ENCODE measurements at places on chromosomes 13 and 19. TPM values are rescaled to one million over a fixed set of nuclear protein-coding genes. Genes with fewer than 3 reads are reported as not detected.

CLDND2 gene
- total RNA-seq, result not detected

LGALS7B gene
- total RNA-seq, result not detected

OR7D2 gene
- total RNA-seq, result not detected

C1QTNF9B gene
- 0.56 TPM for total RNA-seq

TRMT1 gene
- total RNA-seq, result 28.3 TPM

SRRM5 gene
- not detected for total RNA-seq

CDC37 gene
- total RNA-seq, result 248 TPM

GRIK5 gene
- not detected for total RNA-seq

CDC42EP5 gene
- 7.2 TPM for total RNA-seq

CLIP3 gene
- total RNA-seq, result 5.0 TPM

UHRF1 gene
- 57.4 TPM for total RNA-seq

SLC8A2 gene
- not detected for total RNA-seq

GAS6 gene
- total RNA-seq, result 220 TPM

USHBP1 gene
- total RNA-seq, result not detected

ZNF865 gene
- total RNA-seq, result under 0.01 TPM

ATP4A gene
- not detected for total RNA-seq

LHB gene
- total RNA-seq, result not detected

NCAN gene
- not detected for total RNA-seq

CARD8 gene
- 12.5 TPM for total RNA-seq

SULT2A1 gene
- not detected for total RNA-seq

TPTE2 gene
- not detected for total RNA-seq

SIGLEC8 gene
- total RNA-seq, result not detected

ACER1 gene
- not detected for total RNA-seq

RNF113B gene
- total RNA-seq, result not detected

SUPT20H gene
- total RNA-seq, result 46.6 TPM

POU4F1 gene
- total RNA-seq, result not detected

CRB3 gene
- total RNA-seq, result not detected

GPR4 gene
- not detected for total RNA-seq

SYT5 gene
- total RNA-seq, result under 0.01 TPM

KLK13 gene
- total RNA-seq, result not detected

IZUMO4 gene
- 0.56 TPM for total RNA-seq

CYP2S1 gene
- total RNA-seq, result 0.83 TPM

DAND5 gene
- total RNA-seq, result not detected

IGFLR1 gene
- 0.72 TPM for total RNA-seq

CEACAM8 gene
- not detected for total RNA-seq

MISP gene
- total RNA-seq, result not detected

ZNF486 gene
- total RNA-seq, result 6.9 TPM

PRKCG gene
- not detected for total RNA-seq

ZSCAN18 gene
- 3.0 TPM for total RNA-seq

SOHLH2 gene
- total RNA-seq, result 0.28 TPM

KLC3 gene
- total RNA-seq, result 0.18 TPM

PLIN5 gene
- total RNA-seq, result not detected

CDK8 gene
- 21.9 TPM for total RNA-seq

ZNF649 gene
- 9.2 TPM for total RNA-seq

ZNF730 gene
- total RNA-seq, result 3.2 TPM

IRGC gene
- not detected for total RNA-seq

PROZ gene
- not detected for total RNA-seq

APOC1 gene
- total RNA-seq, result not detected

LRG1 gene
- total RNA-seq, result not detected

NOVA2 gene
- total RNA-seq, result not detected

CCDC194 gene
- total RNA-seq, result not detected

MIA gene
- total RNA-seq, result not detected

ZNF121 gene
- 62.9 TPM for total RNA-seq

METTL21C gene
- not detected for total RNA-seq

SMIM17 gene
- total RNA-seq, result 0.28 TPM

CEACAM20 gene
- not detected for total RNA-seq

KIR2DL3 gene
- not detected for total RNA-seq

KLK15 gene
- total RNA-seq, result not detected

PRR19 gene
- total RNA-seq, result 0.36 TPM
